ENCODE measurements at places on chromosomes 4 and X. TPM values are rescaled to one million over a fixed set of nuclear protein-coding genes. Genes with fewer than 3 reads are reported as not detected.

F9 gene
- total RNA-seq: not detected

NRK gene
- total RNA-seq: not detected

FAM53A gene
- total RNA-seq: 1.9 TPM

S100P gene
- 18.8 TPM for total RNA-seq

PRKG2 gene
- 0.27 TPM for total RNA-seq

PDE6B gene
- 12.5 TPM for total RNA-seq

AMBN gene
- not detected for total RNA-seq

C1QTNF7 gene
- total RNA-seq: not detected

FANCB gene
- 11.2 TPM for total RNA-seq

OTC gene
- not detected for total RNA-seq

Measured in T-helper 1 cell treated with Interleukin-12 subunit alpha and Interleukin-12 subunit beta and Interleukin-4 antibody, amounts not matched to agents 30 ng/mL and 1 ng/mL, for 36 hours (primary cell).